HS-27A (cell line): ENCODE measurements at places on chromosomes 16 and 17.

DNA sequence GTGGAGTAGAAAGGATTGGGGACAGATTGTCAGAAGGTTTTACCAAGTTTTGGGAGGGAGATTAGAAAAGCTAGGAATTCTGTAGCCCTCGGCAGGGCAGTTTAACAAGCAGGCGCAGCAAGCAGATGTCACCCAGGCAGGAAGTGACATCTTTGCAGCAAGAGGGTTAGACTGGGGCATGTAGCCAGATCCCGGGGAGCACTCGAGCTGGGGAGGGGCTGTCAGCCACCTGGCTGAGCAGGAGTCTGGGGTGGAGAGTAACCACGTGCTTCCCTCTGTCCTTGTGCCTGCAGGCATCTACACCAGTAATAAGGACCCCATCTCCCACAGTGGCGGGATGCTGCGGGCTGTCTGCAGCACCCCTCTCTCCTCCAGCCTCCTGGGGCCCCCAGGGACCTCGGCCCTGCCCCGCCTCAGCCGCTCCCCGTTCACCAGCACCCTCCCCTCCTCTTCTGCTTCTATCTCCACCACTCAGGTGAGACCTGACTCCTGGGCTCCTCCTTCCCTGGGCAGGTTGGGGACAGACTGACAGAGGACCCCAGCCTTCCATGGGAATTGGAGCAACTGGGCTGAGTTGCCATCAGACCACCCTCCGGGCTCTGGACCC is 12.2 kb downstream of the MLLT6 start:
- DNase-seq = no peak

GRCh38 chr16:87375426-87376135 is 8.0 kb downstream of the FBXO31 start:
- DNase-seq = no peak

DNA sequence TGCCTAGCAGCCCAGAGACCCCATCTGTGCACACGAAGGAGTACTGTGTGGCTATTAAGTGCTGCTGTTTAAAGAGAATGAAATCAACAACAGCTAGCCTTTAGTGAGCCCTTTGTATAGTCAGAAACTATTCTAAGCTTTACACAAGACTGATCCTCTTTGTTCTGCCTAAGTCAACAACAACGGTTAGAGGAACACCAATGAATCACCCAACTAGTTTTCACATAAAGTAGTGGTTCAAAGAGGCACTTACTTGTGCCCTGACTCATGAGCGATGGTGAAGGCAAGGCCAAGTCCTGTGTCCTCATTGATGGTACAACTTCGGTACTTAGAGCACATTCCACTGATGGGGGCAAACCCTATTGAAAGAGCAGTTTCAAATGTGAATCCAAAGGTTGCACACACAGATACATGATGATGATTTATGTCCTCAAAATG is 75.8 kb downstream of the ADAMTS18 start:
- DNase-seq = peak; percentile 8

DNA sequence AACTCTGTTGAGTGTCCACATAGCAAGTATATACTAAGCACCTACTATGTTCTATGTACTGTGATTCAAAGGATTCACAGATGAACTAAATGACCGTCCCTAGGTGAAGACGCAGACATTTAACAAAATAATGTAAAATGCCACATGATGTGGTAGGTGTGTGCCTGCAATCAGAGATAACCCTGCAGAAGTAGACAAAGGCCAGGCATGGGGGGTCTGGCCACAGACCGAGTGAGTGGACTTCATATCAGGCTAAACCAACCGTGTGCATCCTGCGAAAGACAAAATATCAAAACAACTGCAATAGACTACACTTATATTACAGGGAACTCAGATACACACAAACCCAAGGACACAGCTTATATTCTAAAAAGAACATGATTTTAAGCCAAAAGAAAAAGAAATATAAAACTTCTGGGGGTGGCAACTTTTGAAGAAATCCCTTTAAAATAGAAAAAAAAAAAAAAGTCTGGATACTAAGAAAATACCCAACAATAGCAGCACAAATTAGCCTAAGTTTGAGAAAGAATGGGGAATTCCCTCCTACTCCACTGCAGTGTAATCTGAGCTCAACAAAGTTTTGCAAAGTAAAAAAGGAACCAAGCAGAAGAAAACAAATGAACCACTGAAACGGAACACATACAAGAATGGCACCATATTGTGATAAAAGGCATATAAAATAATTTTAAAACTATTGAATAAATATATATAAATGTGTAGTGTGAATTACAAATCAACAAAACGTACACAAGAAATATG is 12.3 kb downstream of the HSDL1 start:
- no peak for DNase-seq

DNA sequence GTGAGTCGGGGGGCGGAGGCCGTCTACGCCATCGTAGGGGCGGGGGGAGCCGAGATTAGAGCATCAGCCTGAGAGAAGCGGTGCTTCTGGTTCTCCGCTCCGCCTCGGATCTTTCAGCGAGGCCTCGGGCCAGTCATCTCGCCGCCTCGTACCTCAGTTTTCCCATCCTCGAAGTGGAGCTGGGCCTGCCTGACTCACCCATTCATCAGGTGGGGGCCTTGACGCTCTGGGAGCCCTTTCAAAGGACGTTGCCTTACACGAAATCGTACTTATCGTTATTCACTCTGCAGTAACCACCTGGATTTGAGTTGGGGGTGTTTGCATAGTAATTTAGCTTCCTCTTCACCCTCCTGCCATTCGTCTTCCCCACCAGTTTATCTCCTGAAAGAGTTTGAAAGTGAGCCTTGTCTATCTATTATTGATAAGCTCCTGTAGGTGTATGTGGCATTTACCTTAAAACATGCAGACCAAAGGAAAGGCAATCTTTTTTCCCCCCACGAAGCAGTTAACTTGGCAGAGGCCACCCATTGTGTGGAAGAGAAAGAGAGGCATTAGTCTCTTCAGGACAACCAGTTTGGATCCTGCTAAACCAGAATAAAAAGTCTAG is 674 bp downstream of the TAF15 start:
- DNase-seq = no peak

DNA sequence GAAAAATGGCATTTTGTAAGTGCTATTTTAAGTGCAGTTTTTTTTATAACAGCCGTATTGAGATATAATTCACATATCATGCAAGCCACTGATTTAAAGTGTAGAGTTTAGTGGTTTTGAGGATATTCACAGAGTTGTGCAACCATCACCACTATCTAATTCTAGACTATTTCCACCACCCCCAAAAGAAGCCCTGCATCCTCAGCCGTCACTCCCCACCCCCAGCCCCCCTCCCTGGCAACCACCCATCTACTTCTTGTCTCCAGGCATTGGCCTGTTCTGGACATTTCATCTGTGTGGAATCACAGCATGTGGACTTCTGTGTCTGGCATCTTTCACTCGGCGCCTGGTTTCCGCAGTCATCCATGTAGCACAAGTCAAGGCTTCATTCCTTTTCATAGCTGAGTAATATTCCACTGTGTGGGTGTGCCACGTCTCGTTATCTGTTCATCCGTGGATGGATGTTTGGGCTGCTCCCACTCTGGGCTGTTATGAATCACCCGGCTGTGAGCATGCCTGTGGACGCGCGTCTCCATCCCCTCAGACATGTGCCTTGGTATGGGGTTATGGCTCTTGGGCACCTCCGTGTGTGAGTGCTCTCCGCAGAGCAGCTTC is 138.4 kb upstream of the CIBAR2 start:
- DNase-seq = no peak

DNA sequence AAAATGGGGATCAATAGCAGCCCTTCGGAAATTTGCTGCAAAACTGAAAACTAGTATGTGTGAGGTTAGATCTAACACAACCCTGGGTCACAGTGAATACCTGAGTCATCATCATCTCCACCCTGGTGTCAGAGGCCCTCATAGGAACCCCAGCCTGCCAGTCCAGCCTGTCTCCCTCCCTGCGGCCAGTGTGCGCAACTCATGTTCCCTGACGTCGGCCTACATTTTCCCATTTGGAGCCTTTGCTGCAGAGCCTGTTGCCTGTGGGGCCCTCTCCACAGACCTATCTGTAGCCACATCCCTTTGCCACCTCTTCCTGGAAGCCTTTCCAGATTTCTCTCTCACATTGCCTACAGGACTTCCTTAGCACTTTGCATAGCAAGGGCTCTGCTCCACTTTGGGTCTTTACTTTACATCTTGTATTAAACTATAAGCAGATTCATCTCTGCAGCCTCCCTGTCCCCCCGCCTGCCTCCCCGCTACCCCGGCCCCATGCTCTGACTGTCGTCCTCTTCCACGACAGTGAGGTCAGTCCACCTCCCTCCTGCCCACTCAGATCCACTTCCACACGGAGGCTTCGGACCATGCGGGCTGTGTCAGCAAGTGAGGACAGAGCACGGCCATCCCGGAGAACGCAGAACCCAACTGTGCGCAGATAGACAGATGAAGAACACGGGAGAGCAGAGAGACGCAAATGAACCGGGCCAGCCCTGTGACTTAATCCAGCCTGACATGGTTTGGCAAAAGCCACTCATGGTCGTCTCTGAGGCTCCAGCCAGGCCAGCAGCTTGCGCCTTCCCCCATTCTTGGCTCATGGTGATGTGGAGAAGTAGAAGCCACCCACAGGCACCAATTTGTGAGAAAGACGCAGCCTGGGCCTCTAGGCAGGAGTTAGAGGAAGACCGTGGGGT is 31.0 kb downstream of the NGFR start:
- no peak for DNase-seq

DNA sequence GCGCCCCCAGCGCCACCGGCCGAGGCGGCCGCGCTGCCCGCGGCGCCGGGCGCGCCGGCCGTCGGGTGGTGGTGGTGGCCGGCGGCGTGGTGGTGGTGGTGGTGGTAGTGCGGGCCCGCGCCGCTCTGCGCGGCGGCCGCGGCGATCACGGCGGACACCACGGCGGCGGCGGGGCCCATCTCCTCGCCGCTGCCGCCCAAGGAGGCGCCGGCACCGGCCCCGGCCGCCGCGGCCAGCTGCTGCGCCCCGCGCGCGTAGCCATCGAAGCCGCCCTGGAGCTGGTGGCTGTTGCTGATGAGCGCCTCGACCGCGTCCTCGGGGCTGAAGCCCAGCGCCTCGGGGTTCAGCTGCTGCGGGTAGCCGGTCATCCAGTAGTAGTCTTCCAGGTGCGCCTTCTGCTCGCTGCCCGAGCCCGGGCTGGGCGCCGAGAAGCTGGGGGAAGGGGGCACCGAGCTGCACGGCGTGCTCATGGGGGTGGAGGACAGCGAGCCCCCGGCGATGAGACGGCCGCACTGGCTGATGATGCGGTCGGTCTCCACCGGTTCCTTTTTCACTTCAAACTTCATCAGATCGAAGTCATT is 1.2 kb downstream of the MAF start:
- DNase-seq = no peak

DNA sequence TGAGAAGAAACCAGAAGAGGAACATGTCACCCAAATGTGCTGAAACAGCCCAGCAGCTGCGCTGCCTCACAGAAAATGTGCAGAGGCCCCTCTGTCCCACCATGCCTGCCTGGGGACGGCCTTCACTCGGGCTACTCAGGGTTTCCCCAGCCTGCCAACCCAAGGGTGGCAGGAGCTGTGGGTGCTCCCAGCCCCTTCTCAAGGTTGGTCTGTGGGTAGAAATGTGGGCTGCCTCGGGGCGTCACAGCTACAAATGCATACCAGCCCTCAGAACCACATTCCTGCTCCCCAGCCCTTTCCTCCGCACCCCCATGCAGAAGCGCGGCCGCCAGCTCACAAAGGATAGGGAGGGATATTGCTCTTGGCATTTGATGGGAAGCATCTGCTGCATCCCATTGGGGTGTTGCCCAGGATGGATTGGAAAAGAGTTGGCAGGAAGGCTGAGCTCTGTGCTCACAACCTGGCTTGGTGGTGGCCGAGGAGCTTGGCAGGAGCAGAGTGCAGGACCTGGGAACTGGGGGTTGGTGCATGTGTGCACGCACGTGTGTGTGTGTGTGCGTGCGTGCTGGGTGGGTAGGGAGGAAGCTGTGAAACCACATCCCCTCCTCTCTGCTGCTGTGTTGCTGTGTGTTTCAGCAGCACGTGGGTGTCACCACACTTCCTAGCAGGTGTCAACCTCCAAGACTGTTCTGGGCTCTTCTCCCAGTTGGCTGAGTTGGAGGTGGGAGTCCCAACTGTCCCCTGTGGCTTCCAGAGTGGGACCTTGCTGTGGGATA is 304.4 kb downstream of the SEC14L1 start:
- no peak for DNase-seq

- DNase-seq = no peak
Observed at GRCh38 chr17:3647769-3648555, 11.4 kb downstream of the CTNS start.

DNA sequence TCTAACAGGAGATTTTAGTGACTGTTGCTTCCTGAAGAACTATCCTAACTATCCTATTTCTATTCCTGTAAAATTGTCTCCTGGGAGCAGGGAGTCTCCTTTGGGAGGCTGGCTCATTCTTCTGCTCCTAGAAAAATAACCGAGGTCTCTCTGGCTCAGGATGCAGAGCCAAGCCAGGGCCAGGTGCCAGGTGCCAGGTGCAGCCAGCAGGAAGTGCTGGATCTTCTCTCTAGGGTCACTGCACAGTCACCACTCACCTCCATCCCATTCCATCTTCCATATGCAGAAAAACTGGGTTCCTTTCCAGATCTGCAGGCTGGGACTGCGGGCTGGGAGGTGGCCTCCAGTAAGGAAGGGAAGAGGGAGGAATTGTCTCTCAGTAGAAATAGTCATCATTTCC is 3.8 kb upstream of the TMC7 start:
- no peak for DNase-seq

DNA sequence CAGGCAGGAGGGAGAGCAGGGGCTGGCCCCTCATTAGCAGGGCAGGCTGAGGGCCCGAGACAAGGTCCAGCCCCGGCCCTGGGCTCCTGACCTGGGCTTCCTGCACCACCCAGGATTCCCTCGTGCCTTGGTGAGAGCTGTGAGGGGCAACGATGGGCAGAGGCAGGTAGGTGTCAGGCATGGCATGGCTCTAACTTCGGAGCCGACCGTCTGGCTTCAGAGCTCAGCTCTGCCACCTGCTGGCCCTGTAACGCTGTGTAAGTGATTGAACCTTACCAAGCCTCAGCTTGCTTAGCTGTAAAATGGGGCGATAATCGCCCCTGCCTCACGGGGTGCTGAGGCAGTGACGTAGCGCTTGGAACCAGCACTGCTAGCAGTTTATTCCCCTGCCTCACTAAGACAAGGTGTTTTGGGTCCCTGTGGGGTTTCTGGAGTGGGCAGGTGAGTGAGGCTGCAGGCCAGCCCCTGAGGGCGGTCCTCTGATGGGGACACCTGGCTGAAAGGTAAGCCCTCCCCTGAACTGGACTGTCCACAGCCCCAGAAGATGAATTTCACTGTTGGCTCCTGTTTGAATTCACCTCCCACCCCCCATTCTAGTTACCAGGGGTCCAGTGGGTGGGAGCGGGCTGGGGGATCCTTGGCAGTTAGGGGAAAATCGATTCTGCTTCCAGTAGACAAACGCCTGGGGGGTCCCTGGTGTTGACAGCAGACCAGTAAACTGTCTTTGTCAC is 184.8 kb upstream of the GSE1 start:
- no peak for DNase-seq

DNA sequence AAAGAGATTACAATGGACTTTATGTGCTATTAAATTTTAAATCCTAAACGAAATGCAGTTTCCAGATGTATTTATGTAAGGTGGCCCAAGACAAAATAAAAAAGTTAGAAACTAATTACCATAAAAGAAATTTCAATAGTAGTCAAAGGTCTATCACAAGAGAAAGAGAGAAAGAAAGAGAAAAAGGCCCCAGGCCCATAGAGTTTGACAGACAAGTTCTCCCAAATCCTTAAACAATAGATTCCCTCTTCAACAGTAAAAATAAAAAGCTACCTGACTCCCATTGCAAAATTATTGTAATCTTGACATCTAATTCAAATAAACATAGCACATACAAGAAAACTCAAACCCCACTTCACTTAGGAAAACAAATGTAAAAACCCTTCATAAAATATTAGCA is 8.6 kb upstream of the ERCC4 start:
- DNase-seq = no peak
